ENCODE measurements at places on chromosomes 13 and 19.

DNA sequence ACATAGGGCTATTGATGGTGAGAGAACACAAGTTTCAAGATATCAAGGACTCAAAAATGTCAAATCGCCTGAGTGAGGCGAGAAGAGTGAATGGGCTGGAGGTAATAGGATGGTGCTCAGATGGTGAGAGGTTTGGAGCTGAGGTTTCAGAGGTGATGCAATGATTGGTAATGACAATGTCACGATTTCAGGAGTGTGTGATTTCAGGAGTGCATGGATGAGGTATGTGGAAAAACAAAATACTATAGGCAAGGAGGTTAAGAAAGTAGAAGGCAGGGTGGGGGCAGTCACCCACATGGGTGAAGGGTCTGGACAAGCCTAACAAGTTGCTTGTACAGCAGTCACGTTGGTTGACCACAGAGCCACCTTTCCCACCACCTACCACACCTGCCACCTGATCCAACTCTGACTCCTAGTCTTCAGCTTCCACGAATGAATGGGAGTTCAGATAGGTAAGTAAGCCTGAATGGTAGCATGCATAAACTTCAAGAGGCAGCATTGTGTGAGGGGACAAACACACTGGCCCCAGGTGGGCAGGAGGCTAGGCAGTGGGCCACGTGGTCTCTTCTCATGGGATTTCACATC is 71.5 kb downstream of the RUBCNL start:
- DNase-seq = no peak

- DNase-seq = no peak
These were observed 39.5 kb downstream of the MPHOSPH8 start for GRCh38 chr13:19672990-19673389.

GRCh38 chr19:45099467-45100191 is 6.7 kb downstream of the PPP1R37 start:
- DNase-seq = no peak

GRCh38 chr19:30097746-30098280 is 155.8 kb downstream of the URI1 start:
- no peak for DNase-seq

DNA sequence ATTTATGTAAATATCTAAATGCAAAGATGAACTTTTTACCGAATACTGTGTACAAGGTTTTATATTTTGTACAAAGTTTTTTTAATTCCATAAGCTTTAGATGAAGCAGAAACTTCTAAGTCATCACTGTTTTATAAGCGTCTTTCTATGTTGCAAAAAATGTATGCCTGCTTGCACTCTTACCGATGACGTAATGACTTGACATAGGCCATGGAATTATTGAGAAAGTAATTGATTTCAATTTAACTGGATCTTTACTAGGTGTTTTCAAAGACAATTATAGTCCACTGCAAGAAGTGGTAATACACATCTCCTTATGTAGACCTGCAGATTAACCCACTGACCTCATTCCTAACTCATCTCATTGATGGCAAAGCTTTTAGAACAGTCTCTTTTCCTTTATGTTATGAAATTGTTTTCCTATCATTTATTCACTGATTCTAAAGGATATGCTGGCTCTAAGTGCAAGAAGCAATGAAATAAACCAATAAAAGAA is 10.4 kb downstream of the DACH1 start:
- DNase-seq = no peak

DNA sequence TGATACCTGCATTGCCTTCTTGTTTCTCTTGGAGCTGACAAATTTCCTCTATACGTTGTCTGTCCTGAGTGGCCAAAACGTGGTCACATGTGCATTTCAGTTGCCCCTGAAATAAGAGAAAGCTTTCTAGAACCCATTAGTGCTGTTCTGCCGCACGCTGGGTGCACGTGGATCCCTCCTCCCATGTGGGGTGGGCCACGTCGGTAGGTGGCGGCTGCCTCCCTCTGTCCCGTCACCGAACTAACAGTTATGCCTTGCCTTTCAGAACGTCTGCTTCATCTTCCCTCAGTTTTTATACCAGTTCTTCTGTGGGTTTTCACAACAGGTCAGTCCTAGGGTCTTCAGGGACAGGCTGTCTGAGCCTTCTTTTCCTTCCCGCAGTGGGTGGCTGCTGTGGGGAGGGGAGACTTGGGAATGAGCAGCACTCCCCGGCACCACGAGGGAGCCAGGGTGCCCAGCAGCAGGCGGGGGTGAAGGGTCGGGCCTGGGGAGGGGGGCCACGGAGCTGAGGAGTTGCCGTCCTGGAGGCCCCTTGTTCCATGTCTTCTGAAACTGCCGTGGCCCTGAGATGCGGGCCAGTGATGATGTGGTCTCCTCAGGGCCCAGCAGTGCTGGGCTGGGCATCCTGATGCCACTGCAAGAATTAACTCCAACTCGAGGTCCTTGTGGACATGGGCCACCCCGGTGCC is 109.7 kb upstream of the MCF2L start:
- no peak for DNase-seq

DNA sequence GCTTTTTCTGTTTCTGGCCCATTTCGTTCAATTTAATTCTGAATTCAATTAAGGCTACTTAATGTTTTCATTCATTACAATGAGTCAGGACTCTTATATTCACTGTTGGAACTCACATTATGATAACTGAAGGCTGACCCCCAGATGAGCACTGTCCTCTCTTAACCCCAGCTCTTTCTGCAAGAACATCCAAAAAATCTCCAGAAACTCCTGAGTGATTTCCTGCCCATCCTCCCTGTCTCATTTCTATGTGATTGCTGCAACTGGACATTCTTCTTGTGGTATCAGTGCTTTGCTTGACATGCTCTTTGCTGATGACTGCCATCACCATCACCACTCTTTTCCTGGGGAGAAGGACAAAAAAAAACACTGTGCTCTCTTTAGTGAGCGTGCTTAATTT is 240.3 kb downstream of the SPRY2 start:
- no peak for DNase-seq

- peak; percentile 68 for DNase-seq
These were observed 7.2 kb downstream of the RNASEH2B start for GRCh38 chr13:50916701-50917184.

Measured in suppressor macrophage treated with lipopolysaccharide for 1 hour (primary cell).